Activated naive CD4-positive, alpha-beta T cell treated with anti-CD3 and anti-CD28 coated beads, Interleukin-2, amount 50 U/mL, for 16 hours (primary cell): ENCODE measurements at places on chromosomes 1 and 21.

DNA sequence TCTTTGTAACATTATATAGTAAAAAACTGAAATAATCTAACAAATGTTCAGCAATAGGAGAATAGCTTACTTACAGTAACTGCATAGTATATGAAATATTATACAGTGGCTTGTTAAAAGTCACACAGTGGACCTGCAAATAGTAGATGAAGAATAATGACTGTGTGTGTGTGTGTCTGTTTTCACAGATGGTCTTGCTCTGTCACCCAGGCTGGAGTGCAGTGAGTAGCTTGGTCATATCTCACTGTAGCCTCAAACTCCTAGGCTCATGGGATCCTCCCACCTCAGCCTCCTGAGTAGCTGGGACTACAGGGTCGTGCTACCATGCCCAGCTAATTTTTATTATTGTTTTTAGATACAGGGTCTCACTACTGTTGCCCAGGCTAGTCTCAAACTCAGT, 67.3 kb upstream of the KIAA1614 start:
- DNase-seq, result no peak

DNA sequence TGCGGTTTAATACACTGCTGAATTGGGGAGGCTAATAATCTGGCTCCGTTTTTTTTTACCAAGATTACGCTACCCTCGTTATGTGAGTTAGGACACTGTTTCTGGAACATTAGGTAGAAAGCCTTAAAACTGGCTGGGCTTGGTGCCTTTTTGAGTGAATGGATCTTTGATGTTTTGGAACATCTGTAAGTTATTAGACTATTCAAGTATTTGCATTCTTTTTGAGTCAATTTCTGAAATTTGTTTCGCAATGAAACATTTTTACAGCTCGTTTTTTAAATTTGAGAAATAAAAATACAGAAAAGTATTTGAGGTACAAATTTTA, 106.9 kb downstream of the LTN1 start:
- DNase-seq, result no peak

DNA sequence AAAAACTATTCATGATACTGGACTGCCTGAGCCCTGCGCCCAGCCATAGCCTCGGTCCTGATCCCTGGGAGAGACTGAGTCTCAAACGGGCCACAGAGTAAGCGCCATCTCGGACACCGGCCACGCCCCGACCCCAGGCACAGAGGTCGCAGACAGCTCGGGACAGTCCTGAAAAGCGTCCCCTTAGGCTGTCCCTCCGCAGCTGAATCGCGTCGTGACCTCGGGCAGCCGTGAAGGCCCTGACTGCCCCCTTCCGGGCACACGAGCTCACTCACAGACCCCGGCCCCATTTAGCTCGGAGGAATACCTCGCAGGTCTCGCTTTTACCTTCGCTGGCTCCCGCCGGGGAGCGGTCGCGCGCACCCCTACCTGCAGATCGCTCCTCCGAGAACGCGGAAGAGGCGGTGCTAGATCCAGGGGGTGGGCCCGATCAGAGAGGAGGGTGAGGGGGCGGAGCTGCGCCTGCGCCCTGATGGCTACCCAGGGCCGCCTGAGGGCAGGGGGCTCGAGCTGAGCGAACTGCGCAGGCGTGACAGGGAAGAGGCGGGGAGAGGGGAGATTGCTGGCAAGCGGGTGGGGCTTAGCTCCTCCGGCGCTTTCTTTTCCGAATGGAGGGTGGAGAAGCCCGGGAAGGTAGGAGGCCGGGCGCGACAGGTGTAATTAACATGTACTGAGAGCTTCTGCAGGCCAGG, at the start of gene MKNK1:
MKNK1 (minus strand) TSS at position 411 of the 692 bp plus-strand sequence. CDS start 20,941 bp downstream, outside the sequence.
- peak; percentile 99 for DNase-seq

- no peak for DNase-seq
Observed at GRCh38 chr1:33150522-33150921, 31.3 kb downstream of the TRIM62 start.

DNA sequence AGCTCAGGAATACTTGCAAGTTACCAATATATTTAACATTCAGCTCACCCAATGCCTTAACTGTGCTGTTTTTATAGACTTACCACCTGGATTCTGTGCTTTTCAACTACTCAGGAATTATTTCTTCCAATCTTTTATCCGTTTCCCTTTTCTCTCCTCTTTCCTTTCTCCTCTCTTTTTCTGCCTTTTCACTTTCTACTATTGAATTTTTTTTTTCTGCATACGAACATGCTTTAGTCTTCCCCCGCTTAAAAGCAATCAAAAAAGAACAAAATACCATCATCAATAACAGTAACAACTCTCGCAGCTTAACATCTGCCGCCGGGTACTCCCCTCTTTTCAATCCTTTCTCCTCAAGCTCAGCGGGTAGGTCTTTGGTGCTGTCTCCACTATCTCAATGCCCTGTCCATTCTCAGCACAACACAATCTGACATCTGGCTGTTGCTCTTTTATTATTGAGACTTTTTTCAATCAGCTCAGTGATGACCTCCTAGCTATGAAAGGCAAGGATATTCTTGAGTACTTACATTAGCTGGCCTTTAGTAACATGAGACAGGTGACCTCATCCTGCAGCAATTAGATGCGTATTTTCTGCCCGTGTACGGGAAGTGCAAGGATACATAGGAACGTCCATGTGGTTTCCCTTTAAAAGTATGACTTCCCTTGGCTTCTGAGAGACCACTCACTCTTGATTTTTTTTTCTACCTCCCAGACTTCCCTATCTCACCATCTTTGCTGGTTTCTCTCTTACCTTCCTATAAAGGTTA, 40.2 kb upstream of the SIPA1L2 start:
- no peak for DNase-seq

DNA sequence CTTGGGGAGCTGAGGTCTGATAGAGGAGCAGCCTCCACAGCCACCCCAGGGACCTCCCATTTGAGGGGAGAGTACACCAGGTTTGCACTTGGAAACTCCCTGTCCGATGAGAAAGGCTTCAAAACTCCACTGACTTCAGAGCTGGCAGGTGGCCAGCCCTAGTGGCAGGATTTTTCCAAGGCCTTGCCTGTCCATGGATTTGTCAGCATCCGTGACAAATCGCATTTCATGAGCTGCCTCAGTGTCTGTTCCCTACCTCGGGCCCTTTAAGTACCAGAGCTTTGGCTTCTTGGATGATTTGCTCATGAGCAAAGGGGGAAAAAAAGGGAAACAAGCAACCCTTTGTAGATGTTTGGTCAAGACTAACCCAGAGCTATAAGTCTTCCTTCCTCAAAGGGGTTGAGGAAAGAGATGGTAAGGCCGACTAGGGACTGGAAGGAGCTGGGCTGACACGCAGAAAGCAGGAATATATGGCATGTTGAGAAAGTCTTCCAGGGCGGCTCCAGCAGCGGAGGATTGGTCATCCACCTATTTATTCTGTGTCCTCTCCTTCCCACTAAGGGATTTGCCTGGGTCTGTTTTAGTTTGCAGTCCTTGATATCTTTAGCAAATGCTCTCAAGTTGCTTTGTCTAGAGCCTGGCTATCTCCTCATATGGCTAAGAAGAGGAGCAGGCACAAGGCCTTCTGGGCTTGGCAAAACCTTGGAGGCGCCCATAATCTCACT, 2.7 kb upstream of the HSPG2 start:
- no peak for DNase-seq

- no peak for DNase-seq
Observed at GRCh38 chr1:219152751-219153150, 20.9 kb upstream of the LYPLAL1 start.

GRCh38 chr1:23751050-23751814, 8.0 kb downstream of the ELOA start:
- peak; percentile 13 for DNase-seq

DNA sequence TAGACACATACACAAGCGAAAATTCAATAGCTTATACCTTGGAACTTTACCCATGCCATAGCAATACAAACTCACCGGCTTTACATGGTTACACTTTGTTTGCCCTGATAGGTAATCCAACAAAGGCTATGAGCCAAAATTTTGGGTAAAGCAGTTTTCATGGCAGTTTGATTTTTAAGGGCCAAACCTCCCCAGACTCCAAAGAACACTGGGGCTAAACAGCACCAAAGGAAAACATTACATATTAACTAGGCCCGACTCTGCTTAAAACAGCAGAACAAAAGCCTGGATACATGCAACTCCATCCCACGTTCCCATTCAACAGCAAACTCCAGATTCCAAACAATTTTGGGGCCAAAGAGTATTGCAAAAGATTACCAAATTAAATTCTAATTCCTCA, 4.4 kb upstream of the TMEM125 start:
- DNase-seq, result no peak

GRCh38 chr1:153933955-153934354, 11.2 kb upstream of the GATAD2B start:
- no peak for DNase-seq

DNA sequence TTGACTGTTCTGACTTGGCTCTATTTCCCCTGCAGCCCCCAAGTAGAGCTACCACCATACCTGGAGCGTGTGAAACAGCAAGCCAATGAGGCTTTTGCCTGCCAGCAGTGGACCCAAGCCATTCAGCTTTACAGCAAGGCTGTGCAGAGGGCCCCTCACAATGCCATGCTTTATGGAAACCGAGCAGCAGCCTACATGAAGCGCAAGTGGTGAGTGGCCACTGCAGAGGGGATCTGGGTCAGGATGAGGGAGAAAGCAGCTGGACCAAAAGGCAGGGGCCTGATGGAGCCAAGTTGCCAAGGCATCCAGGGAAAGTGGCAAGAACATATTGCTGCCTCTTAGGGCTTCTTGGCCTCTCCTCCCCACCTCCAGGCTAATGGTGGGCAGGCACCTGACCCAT, 24.1 kb upstream of the TMEM222 start:
- no peak for DNase-seq

- no peak for DNase-seq
Observed at GRCh38 chr1:226349081-226349480, 40.1 kb upstream of the LIN9 start.

DNA sequence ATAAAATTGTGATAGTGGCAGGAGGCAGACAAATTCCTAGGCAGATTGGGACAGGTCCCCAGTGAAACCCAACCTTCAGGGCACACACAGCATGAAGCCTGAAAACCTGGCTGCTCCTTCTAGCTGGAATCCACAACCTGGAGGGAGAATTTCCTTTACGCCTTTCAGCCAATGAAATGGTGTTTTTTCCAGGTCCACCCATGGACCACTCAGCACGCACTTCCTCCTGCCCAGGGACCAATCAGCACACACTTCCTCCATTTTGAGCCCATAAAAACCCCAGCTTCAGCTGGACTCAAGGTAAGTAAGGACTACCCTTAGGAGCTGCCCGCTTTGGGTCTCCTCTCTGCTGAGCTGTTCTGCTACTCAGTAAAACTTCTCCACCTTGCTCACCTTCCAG, 120.1 kb downstream of the AKT3 start:
- DNase-seq, result no peak

DNA sequence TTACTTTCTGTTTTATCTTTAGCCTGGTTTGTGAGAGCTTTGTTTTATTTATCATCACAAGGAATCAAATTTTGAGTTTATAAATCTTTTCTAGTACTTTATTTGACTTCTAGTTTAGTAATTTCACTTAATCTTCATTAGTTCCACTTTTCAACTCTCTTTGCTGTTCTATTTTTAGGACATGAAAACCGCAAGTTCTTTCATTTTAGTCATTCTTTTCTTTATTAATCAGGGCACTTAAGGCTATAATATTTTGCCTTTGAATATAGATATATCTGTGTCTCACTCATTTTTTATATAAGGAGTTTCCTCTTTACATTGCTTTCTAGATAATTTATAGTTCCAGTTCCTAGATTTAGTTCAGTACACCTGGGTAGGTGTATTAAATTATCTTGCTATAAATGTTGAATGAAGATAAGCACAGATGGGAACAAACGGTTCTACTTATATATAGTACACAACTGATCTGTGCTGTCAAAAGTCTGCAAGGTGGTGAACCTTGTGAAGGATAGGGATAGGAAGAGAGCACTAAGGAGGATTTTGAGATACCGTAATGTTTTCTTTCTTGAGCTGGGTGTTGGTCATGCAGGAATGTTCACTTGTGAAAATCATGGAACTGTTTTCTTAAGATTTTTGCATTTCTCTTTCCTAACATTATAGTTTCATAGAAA, 402.3 kb downstream of the RYR2 start:
- DNase-seq, result no peak

DNA sequence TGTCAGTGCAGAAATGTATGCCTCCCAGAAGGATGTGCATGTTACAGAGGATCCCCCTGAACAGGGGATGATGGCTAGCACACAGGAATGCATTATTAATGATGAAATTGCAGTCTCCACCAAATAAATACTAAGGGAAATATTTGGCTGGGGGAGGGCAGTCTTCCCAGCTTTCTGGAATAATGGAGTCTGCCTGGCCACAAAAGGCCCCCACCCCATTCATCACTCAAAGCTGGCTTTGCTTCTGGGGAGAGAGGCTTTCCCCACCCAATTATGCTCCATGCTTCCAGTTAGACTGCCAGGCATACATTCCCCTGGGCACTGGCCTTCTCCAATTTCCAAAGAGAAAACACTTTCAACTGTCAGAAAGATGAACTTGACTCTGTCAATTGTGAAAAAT, 302.7 kb downstream of the SIPA1L2 start:
- no peak for DNase-seq

- peak; percentile 39 for DNase-seq
Observed at GRCh38 chr1:202811296-202812175, 782 bp downstream of the PCAT6 start.

- DNase-seq, result no peak
Observed at GRCh38 chr1:12053752-12054548, 9.2 kb upstream of the TNFRSF8 start.

GRCh38 chr1:80359666-80360065, 1353.1 kb upstream of the ADGRL4 start:
- no peak for DNase-seq

DNA sequence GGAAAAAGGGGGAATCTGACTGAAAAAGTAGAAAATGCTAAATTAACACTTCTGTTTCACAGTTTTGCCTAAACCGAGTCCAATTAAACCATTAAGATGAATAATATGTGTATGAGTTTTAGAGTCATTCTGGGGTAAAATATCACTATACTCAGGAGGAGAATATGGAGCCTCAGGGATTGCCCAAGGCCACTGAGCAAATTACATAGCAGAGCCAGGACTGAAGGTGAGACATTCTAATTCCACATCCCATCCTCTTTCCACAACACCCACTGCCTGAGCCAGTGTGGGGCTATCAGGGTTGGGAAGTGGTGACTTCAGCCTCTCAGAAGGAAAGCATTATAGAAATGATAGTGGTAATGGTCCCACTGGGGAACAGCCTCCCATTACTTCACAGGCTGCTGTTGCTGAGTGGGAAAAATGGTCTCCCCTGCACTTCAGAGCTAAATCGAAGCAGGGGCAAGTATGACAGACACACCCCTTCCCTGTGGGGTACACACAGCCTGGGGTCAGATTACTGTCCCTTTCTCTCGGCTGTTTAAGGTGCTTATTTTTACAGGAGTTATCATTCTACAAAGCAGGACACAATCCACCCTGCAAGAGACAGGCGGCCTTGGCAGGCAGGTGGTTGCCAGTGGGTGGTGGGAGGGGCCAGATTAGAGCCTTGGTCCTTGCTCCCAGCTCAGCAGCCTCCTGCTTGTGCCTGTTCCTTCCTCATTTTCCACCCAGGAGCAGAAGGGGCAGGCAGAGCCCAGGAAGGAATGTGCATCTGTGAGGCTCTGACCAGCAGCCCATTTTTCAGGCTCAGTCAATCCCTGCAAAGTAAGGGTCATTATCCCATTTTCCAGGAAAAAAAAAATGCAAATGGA, 9.5 kb upstream of the BCAR3 start:
- DNase-seq, result no peak

GRCh38 chr21:14403681-14404318, 20.9 kb upstream of the HSPA13 start:
- no peak for DNase-seq
